ENCODE measurements at places on chromosomes 16 and 17.

- no peak for DNase-seq
Measured at GRCh38 chr17:30203471-30203981, 32.0 kb downstream of the SLC6A4 start.

GRCh38 chr17:48169926-48170325 is 62.4 kb downstream of the SNX11 start:
- no peak for DNase-seq

DNA sequence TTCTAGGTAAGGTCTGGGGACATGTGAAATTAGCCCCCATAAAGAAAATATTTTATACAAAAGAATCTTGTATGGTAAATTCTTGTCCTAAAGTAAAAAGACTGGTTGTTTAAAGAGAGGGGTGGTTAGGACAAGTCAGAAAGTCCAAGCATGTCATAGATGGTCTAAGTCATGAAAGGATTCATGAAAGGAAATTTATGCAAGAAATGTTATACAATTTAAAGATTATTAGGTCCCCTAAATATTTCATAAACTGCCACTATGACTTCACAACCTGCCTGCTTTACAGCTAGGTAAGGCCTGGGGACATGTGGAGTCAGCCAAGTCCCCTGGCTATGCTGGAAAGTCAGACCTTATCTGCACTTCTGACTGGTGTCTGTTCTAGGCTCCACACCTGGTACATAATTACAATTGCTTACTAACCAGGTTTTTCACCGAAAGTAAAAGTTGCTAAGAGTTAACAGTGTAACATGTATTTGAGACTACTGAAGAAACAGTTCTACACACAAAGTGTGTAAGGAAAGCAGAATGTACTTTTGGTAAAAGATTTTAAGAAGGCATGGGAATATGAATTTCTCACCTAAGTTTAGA is 17.0 kb downstream of the N4BP1 start:
- no peak for DNase-seq

- no peak for DNase-seq
Measured at GRCh38 chr16:49575346-49576172, 202.0 kb downstream of the C16orf78 start.

GRCh38 chr17:60468371-60468770 is 46.1 kb downstream of the CHCT1 start:
- DNase-seq: no peak

DNA sequence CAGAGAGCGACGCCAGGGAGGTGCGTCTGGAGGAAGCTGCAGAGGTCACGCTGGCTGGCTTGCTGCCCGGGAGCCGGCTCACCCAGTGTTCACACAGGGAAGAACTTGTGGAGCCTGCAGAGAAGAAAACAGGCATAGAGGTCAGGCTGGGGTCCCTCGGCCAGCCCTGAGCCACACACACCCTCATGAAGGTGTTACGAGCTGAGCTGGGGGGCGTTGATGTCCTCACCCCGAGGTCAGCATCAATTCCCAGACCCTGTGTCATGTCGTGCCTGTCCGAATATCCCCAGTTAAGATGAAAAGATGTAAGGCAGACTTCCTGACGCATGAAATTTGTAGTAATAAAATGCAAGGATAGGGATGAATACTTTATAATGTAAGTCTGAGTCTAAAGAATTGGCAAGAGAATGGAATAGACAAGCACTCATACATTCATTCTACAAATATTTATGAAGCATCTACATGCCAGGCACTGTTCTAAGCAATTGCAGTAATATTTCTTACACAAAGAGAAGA is 77.1 kb downstream of the USP31 start:
- DNase-seq: peak; percentile 85

DNA sequence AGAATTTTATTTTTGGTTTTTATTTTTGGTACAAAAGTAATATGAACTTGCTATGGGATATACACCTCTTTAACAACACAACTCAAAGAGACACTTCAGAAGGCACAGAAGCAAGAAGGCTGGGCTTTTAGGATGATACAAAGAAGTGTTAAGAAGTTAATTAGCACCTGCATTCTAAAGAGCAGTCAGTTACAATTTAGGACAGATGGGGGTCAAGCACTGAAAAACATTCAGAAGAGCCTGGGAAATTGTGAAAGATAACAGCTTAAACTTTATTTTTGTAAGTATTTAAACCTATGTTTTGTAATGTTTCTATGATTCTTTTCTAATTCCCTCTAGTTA is 163.5 kb downstream of the CDH8 start:
- no peak for DNase-seq

DNA sequence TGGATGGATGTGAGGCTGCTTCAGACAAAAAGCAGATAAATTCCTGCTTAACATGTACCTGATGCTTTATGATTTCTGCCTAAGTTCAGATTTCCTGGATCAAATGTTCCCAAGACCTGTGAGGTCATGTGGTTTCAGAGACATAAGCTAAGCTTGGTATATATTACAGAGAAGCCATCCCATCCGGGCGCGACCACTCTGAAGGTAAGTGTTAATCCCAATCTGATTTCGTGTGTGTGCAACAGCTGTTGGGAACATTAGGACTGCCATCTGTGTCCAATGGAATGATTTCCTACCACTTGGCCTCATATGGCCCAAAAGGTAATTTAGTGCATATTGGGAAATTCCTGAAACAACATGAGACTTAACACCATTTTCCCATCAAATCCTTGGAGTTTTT is 199.1 kb downstream of the HS3ST3B1 start:
- no peak for DNase-seq

- DNase-seq: no peak
Measured at GRCh38 chr16:81758376-81758775, 20.7 kb upstream of the PLCG2 start.

DNA sequence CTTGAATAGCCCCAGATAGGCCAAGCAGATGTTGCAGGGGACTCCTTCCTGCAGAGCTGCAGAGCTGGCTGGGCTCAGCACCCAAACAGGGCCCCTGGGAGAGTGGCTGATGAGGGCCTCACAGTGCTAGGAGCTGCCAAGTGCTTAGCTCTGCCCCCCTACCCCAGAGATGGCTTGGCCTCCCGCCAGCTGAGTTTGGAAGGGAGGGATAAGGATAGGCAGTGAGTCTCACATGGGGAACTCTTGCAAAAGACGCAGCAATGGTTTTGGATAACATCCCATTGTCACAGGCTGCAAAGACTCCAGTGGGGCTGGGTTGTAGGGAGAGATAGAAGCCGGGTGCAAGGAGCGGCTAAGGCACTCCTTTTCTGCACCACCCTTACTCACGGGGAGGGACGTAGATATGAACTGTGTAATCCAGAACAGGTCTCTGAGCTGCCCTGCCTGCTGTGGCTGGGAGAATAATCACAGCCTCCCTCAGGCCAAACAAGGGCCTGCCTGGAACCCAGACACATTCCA is 52.9 kb upstream of the MAF start:
- DNase-seq: no peak

GRCh38 chr16:49755716-49756505 is 100.0 kb downstream of the ZNF423 start:
- DNase-seq: no peak

Data from posterior cingulate gyrus (tissue), 11 donors.